ENCODE measurements at places on chromosomes 3 and 15.
A peak's percentile ranks its signal among the peaks of the same experiment; 100 is the strongest.

DNA sequence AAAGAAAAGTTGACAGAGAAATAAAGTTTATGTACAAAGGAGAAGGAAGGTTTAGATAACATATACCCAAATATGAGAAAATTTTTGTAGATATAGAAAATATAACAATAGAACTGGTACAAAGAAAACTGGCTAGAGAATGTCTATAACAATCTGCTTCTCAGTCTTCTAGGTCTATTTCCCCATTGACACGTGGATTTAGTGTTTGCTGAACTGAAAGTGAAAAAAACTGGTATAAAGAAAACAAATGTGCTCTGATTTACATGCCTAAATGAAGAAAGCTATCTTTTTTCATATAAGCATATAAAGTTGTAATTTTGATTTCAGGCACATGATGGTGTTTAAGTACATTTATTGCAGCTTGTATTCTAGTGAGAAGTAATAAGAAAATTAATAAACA lies 9.8 kb downstream of the KCNMB2 start:
- DNase-seq = no peak

DNA sequence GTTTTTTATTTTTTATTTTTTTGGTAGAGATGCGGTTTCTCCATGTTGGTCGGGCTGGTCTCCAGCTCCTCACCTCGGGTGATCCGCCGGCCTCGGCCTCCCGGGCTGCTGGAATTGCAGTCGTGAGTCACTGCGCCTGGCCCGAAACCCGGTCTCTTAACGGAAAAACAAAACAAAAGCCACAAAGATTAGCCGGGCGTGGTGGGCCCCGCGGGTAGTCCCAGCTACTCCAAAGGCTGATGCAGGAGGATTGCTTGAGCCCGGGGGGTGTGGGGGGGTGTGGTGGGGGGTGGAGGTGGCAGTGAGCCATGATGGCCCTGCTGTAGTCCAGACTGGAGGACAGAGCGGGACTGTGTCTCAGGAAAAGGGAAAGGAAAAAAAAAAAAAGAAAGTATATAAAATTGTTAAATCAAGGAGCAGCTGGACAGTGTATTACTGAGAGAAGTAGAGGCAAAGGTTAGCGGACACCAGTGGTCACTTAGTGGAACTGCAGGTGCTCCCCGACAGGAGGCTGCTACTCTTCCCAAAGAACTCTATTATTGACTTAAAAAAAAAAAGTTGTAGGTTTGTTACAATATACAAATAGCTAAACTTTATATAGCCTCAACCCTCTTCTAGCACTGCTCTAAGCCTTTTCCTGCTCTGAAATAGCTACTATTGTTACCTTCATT lies 30.3 kb upstream of the TUBGCP5 start:
- no peak for DNase-seq

GRCh38 chr15:44542596-44542995 lies 5.6 kb downstream of the EIF3J start:
- no peak for DNase-seq

GRCh38 chr3:134425943-134426342 lies 51.7 kb upstream of the AMOTL2 start:
- no peak for DNase-seq

- no peak for DNase-seq
These were observed 267.2 kb upstream of the ROBO1 start for GRCh38 chr3:80035021-80035420.

DNA sequence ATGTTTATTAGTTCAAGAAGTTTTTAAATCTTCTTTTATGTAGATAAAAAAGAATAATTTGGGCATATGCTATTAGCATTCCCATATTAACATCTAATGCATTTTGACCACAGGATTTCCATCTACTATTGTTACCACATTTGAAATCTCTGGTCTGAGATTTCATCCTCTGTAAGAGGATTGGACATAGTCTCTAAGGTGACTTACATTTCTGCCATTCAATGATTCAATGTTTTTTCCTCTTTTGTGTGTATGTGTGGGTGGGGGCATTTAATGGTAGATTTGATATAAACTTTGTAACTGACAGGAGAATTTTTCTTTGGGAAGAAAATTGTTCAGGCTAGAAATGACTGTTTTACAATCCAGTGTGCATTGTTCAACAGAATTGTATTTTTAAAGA lies 307.3 kb upstream of the RBMS3 start:
- DNase-seq = no peak

- DNase-seq = no peak
These were observed 41.3 kb downstream of the NEK11 start for GRCh38 chr3:131067983-131068382.

DNA sequence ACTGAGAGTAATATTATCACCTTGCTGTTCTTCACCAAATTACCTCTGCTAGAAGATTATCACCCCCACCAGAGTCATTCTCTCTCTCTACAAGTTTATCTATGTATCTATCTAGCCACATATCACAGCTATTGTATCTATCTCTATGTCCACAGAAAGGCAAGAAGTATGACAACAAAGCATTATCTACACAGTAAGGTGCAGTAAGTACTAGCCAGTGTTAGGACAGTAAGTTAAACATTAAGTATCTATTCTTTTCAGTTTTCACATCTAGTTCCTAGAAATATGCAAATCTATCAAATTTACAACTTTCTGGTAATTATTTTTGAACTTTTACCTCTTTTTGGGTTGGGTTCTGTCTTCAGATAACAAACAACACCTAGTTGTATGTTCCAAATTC lies 26.5 kb upstream of the XXYLT1 start:
- DNase-seq = no peak

DNA sequence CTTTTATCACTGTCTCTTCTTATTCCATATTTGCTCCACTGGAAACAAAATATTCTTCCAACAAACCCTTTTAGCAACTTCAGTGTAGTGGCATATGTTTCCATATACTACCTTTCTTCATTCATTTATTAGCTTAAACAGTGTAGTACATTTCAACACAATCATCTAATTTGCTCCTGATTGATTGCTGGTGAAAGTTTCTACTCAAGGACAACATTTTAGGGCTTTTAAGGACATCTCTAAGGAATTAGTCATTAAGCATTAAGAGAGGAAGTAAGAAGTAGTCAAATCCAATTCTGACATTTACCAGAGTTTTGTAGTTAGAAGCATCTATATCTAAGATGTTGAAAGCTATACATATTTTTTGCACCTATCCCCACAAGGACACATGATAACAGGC lies 55.8 kb downstream of the RSRC1 start:
- no peak for DNase-seq

GRCh38 chr15:42736178-42736792 lies 643 bp downstream of the CDAN1 start:
- no peak for DNase-seq

- DNase-seq = no peak
These were observed 6.0 kb downstream of the PRC1 start for GRCh38 chr15:90988296-90988695.

DNA sequence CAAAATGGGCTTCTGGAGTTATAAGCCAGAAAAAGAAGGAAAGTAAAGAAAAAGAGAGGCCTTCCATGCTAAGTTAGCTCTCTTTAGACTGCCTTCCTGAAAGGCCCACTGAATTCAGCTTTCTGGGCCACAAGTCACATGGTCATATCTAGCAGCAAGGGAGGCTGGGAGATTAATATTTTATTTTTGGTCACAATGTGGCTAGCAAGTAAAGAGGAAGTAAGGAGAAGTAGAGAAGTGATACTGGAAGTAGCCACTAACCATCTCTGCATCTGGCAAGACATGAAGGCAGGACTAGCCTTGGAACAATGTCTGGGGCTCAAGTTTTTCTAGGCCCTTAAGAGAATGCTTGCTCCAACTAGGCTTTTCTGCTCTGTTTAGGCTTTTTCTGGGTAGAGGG lies 81.8 kb upstream of the UBE2E1 start:
- DNase-seq = peak; percentile 21

GRCh38 chr15:52717924-52718323 lies 38.7 kb upstream of the ATOSA start:
- DNase-seq = no peak

- DNase-seq = no peak
These were observed 7.5 kb downstream of the EPHB1 start for GRCh38 chr3:134802428-134803050.

- DNase-seq = no peak
These were observed 144.5 kb upstream of the BCL6 start for GRCh38 chr3:187889601-187890404.

- DNase-seq = no peak
These were observed 143.5 kb downstream of the PDE8A start for GRCh38 chr15:85125056-85125661.

DNA sequence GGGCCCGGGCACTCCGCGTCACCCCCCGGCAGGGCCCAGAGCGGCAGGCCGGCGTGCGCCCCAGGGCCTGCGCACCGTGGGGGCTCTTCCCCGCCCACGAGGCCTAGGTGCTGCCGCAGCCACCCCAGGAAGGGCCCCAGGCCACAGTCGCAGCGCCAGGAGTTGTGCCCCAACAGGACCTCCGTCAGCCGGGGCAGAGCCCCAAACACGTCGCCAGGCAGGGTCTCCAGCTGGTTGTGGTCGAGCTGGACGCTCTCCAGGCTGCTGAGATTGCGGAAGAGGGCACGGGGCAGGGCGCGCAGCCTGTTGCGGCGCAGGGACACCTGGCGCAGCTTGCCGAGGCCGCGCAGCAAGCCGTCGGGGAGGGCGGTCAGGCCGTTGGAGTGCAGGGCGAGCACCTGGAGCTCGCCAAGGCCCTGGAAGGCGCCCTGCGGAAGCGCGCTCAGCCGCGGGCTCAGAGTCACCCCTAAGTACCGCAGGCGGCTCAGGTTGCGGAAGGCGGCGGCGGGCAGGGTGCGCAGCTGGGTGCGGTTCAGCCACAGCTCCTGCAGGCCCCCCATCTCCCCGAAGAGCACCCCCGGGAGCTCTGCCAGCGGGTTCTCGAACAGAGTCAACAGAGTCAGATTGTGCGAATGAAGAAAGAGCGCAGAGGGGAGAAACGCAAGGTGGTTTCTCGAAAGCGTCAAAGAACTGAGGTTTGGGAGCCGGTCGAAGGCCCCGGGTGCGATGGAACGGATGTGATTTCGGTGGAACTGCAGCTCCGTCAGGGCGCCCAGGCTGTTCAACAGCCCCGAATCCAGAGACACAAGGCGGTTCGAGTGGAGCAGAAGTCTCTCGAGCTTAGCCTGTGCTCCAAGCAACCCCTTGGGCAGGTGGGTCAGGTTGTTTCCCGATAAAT lies 2.0 kb downstream of the GP5 start:
- no peak for DNase-seq

- DNase-seq = no peak
These were observed 184.9 kb upstream of the BHLHE40 start for GRCh38 chr3:4794331-4794730.

GRCh38 chr3:27684302-27684701 lies 37.8 kb downstream of the EOMES start:
- DNase-seq = no peak

- no peak for DNase-seq
These were observed 186.9 kb downstream of the MAGI1 start for GRCh38 chr3:65851827-65852226.

GRCh38 chr15:48176112-48176511 lies 2.0 kb downstream of the MYEF2 start:
- DNase-seq = no peak

DNA sequence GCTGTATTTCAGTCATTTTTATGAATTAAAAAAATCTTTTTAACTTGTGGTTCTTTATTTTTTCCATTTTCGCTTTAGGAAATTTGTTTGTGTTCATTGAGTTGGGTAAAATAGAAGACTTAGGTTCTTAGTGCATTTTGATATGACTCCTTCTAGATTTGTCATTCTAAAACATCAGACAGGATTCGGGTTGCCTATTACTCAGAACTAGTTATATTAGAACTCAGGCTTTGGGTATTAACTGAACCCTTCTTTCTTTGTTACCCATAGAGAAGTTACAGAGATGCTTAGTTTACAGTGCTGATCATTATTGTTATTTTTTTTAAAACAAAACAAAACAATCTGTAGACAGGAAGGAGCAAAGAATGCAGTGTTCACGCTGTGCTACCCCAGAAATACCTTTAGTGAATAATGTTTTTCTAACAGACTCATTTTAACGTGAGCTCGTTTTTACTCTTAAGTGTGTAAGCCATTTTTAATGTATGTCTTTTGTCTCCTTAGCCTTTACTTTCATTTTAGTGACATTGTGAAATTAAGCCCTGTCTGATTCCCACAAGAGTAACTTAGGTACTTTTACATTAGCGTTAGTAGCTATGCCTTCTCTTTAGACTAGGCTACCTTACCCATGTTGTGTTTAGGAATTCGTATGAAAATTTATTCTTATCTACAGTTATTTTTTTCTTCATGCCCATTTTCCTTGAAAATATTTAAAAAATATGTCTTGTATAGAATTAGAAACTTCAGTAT lies 53.4 kb downstream of the CMC1 start:
- no peak for DNase-seq

DNA sequence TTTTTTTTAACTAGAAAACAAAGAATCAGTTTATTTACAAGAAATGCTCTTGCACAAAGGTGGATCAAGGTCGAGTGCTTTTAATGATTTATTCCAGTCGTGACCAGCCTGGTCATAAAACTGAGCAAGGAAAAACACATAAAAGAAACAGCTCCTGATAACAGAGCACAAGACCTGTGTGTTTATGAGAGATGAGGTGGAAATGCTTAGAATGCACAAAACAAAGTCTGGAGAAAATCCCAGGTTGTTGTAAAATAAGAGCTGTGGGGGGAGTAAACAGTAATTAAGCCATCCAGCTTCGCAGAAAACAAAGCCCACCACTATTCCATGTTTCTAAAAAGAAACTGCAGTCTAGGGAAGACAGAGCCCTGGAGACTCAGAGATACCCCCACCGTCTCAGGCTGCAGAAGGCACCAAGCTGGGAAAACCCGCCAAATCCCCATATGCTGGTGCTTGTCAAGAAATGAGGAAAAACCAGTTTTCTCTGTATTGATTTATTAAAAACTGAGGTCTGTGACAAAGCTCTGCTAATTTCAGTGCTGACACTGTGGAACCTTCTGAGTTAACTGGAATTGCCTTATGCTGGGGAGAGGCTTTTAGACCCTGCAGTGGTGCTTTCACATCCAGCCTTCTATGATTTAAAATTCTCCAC lies 139.3 kb downstream of the ADAMTS17 start:
- DNase-seq = no peak

GRCh38 chr3:66492672-66493071 lies 8.2 kb downstream of the LRIG1 start:
- no peak for DNase-seq

DNA sequence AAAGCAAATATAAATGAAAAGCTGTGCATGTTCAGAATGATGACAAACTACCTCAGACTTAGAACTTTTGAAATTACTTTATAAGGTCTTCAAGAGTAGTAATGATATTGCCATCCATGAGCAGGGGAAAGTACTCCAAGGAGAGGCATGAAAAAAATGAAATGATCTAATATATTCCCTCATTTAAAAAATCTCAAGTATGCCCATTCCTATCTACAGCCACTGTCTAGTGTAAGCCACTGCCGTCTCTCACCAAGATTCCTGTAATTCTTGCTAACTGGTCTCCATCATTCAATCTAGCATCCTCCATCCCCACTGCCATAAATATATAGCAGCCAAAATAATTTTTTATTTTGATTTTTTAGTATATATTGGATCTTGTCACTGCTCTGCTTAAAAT lies 258.8 kb downstream of the PLOD2 start:
- DNase-seq = no peak

DNA sequence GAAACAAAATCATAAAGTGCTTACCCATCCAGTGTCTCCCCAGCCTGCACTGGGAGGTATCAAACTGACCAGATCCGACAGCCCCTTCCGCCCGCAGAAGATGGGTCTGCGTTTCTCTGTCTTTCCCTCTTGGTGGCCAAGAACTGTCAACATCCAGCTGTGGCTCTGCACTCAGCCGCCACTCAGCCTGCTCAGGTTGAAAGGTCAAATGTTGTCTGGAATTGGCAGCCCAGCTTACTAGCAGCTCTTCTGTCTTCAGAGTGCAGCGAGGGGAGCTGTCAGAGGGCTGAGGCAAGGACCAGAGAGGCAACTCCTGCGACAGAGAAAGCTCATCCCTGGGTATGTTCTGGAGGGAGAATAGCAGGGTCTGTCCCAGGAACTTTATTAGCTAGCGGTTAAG lies 45.4 kb downstream of the GOLGA6L2 start:
- DNase-seq = no peak
